ENCODE measurements at places on chromosomes 7 and 10. TPM values are rescaled to one million over a fixed set of nuclear protein-coding genes. Genes with fewer than 3 reads are reported as not detected.

NFKB2 gene
- total RNA-seq, result 37.6 TPM

PCLO gene
- total RNA-seq, result under 0.01 TPM

DOCK4 gene
- 43.6 TPM for total RNA-seq

POU6F2 gene
- 0.32 TPM for total RNA-seq

VGF gene
- total RNA-seq, result under 0.01 TPM

PTF1A gene
- not detected for total RNA-seq

SRRM3 gene
- 0.64 TPM for total RNA-seq

KCP gene
- not detected for total RNA-seq

GRCh38 chr10:32954080-32954479, 4.0 kb downstream of the ITGB1 start:
- no peak for DNase-seq

GRCh38 chr7:115654384-115655214, 376.0 kb downstream of the TFEC start:
- DNase-seq, result no peak

GRCh38 chr10:52879091-52879807, 106.7 kb upstream of the MBL2 start:
- DNase-seq, result peak; percentile 4

- DNase-seq, result no peak
These were observed 3.0 kb downstream of the VIPR2 start for GRCh38 chr7:159141660-159142059.

GRCh38 chr10:28890121-28890950, 213.0 kb downstream of the BAMBI start:
- no peak for DNase-seq

- DNase-seq, result no peak
These were observed 143.9 kb downstream of the WDR37 start for GRCh38 chr10:1199897-1200721.

DNA sequence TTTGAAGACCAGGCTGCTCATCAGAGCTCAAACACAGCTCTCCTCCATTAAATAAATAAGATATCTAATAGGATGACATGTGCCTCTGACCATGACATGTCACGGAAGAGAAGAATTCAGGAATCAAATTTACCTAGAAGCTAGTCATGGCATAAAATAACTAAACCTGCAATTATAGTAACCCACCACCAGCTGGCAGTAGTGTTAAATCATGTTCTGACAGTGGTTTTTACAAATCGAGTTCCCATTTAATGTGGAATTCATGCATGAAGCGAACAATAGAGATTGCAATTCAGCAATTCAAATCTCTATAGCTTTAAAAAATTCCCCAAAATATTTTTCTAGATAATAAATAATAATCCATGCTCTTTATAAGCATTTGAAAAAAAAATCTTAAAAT, 74.6 kb upstream of the IKZF1 start:
- DNase-seq, result no peak

DNA sequence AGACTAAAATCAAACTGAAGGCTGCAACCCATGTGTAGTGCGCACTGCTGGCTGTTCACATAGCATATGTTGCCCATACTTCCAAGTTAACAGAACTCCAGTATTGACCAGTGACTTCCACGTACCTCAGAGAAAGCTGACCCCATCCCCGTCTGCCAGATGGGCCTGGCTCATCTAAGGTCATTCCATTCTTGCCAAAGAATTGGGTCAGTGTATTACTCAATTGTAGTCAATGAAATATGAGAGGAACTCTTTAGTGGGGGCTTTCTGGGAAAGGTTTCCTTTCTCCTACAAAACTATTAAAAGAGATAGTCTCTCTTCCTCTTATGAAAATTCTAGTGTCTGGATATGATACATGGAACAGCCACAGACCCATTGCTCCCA, 238.6 kb downstream of the COBL start:
- no peak for DNase-seq

DNA sequence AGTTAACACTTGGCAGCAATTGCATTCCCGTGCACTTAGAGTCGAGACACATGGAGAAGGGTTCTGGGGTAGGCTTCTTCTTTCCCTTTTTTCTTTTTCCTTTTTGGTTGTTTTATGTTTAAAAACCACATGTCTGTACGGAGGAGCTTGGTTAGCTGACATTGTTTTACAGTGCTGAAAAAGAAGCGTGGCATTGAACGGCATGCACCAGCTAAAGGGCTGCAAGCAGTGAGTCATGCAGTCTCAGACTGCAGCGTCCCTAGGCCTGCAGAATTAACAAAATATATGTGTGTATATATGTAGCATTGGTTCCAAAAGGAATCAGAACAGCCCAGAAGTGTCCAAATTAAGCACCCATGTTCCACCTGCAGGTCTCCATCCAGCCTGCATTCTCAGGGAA, 211.0 kb downstream of the TCF7L2 start:
- DNase-seq, result no peak

GRCh38 chr10:75599875-75600648, 168.6 kb downstream of the LRMDA start:
- no peak for DNase-seq

- no peak for DNase-seq
These were observed 629.3 kb upstream of the NRP1 start for GRCh38 chr10:33963729-33964128.

- peak; percentile 67 for DNase-seq
These were observed 43.7 kb downstream of the CH25H start for GRCh38 chr10:89163265-89163995.

DNA sequence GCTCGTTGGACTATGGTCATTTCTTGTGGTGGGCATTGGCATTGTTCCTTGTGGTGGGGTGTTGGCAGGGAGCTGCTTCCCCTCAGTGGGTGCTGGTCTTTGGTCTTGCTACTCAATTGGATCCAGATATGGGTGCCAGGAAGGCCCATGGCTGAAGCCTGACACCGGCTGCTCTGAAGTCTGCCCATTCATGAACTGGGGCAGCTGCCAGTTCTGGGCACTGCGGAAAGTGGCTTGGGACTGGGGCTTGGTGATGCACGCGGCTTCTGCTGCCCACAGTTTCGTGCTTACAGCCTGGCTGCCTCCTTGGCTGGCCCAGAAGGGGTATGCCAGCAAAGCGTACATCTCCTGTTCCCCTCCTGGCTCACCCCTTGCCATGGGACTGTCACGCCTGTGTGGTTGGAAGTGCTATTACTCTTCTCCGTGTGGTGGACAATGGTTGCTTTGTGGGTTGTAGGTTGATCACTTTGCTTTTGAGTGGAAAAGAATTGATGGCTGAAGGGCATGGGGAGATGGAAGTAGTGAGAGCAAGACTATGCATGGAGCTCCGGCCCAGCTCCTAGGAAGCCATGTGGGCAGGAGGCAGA, 54.7 kb downstream of the ADAMTS14 start:
- no peak for DNase-seq

DNA sequence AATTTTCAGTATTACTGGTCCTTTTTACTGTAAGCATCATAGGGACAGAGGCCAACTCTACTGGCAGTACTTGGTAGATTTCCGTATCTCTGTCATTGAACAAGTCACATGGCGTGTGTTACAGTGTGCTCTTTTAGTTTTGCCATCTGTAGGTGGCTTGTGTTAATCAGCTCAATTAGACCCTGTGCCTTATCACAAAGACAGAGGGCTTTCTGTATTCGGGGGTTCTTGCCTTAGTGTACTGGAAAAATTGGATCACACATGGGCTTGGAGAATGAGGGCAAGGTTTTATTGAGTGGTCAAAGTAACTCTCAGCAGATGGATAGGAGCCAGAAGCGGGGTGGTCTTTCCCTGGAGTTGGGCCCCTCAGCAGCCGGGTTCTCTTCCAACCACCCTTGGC, 21.3 kb upstream of the LRGUK start:
- DNase-seq, result no peak

- DNase-seq, result peak; percentile 27
These were observed 70.4 kb downstream of the ZFAND4 start for GRCh38 chr10:45602082-45602730.

DNA sequence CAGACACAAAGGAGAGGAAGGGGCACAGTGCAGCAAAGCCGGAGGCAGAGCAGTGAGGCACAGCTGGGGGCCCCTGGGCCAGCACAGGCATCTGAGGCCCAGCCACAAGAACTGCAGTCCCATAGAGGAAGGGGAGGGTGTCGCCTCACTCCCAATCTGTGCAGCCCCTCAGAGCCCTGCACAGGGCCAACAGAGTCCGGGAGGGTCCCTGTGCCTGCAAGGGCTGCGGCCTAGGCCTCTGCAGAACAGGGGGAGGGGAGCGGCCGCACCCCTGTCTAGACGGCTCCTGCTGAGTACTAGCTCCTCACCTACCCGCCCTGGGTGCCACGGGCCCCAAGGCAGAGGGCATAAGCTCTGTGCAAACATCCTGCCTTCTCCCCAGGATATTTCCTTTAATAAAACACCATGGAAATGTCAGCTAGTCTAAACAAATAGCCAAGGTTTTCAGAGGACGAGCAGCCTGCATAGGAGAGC, 32.4 kb upstream of the RET start:
- DNase-seq, result no peak

- no peak for DNase-seq
These were observed 18.5 kb upstream of the ACBD5 start for GRCh38 chr10:27258838-27259812.

DNA sequence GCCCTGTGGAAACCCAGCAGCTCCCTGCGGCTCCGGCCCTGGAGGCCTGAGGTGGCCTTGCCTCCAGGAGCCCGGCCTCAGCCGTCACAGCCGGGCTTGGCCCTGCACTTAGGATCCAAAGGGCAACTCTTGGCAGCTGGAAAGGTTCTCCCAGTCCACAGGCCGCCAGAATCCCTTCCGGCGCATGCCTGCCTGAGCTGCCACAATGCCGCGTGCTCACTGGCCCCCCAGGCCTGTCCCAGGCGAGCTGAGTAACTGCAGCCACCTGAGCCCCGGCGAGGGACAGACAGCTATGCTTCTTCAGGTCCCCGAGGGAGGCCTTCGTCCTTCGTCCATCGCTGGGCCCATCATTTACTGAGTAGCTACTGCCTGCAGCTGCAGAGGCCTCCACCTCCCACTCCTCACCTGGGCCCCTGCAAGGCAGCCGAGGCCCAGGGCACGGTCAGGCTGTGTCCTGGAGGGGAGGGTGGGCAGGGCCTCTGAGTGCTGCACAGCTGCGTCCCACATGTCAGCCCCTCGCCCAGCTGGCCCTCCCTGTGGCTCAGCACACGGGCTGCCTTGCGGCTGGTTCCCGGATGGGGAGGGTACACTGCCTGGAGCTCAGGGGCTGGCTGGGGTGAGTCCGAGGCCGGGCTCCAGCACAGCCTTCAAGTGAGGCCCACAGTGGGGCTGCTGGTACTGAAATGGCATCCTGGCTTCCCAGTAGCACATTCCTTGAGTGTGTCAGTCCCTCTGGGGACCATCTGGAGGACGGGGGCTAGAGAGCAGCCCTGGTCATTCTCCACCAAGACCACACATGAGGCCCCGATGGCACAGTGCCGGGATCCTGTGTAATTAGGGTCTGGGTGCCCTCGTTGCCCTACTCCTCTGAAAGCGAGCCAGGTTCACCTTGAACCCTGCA, 172.5 kb downstream of the ELFN1 start:
- DNase-seq, result no peak

- no peak for DNase-seq
These were observed at the start of gene MRLN for GRCh38 chr10:59753267-59753666. TSS of gene MRLN (minus strand) at chr10:59753455.

DNA sequence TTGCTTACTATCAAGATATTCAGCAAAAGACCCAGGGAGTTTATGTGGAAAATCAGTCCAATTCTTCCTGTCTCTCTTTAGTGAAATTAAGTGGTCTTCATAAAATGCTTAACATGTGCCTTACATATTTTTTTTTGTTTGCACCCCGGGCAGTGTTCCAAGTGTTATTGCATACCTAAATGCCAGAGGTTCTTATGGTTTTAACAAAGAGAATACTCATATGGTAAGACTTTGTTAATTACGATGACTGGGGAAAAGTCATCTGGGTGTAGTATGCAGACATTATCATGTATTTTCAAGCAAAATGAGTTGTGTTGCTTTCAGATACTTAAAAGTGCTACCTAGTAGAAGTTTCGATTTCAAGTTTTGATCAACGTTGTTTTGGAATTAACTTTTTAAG, 82.6 kb downstream of the PRKG1 start:
- peak; percentile 51 for DNase-seq

DNA sequence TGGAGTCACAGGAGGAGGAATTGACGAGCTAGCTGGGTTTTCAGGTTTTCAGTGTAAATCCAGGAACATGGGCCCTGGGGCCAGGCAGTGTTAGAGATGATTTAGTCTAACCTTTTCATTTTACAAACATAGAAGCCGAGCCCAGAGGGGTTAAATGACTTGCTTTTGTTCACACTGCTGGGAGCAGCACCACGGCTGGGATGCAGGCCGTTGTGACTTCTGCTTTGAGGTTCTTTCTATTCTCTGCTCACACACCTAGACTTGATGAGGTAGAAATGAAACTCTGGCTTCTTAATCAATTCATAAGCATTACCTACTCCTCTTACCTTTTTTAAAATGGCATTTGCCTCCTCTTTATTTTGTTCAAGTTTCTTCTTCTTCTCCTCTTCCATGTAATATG, 36.4 kb downstream of the CREB5 start:
- DNase-seq, result no peak

DNA sequence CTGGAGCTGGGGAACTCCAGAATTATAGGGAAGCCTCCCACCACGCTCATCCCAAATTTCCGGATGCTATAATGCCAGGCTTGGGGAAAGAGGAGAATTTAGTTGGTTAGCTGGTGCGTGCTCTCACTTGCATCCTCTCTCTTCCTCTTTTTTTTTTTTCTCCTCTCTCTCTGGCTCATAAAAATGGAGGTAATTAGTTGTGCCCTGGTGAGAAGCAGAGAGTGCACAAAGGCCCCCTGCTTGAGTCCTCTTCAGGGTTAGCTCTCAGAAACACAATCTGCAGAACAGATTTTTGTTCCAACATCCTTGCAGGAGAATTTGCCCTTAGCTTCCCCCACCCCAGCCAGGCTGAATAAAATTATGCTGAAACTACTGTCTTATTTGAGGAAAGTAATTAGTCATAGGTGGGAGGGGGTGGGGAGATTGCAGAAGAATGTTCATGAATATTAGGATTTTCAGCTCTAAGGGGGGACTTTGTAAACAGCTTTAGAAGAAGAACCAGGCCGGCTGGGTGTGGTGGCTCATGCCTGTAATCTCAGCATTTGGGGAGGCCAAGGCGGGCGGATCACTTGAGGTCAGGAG, 7.6 kb downstream of the SERPINE1 start:
- peak; percentile 67 for DNase-seq

GRCh38 chr7:140924821-140925421, at the start of gene BRAF:
TSS of gene BRAF (minus strand) at chr7:140924929. CDS start at chr7:140924703, 226 bp downstream.
- DNase-seq, result peak; percentile 89

GRCh38 chr10:80685355-80685754, 147.7 kb downstream of the SH2D4B start:
- DNase-seq, result no peak

Measured in fibroblast of villous mesenchyme (primary cell).